Stimulated activated CD4-positive, alpha-beta T cell treated with anti-CD3 and anti-CD28 coated beads, Interleukin-2, amount 100 ng/mL, for 48 hours (primary cell): ENCODE measurements at places on chromosomes 7 and 10.

- DNase-seq = no peak
Observed at GRCh38 chr10:34151481-34151880, 663.6 kb downstream of the PARD3 start.

- no peak for DNase-seq
Observed at GRCh38 chr7:80139236-80139635, 4.6 kb downstream of the GNAI1 start.

DNA sequence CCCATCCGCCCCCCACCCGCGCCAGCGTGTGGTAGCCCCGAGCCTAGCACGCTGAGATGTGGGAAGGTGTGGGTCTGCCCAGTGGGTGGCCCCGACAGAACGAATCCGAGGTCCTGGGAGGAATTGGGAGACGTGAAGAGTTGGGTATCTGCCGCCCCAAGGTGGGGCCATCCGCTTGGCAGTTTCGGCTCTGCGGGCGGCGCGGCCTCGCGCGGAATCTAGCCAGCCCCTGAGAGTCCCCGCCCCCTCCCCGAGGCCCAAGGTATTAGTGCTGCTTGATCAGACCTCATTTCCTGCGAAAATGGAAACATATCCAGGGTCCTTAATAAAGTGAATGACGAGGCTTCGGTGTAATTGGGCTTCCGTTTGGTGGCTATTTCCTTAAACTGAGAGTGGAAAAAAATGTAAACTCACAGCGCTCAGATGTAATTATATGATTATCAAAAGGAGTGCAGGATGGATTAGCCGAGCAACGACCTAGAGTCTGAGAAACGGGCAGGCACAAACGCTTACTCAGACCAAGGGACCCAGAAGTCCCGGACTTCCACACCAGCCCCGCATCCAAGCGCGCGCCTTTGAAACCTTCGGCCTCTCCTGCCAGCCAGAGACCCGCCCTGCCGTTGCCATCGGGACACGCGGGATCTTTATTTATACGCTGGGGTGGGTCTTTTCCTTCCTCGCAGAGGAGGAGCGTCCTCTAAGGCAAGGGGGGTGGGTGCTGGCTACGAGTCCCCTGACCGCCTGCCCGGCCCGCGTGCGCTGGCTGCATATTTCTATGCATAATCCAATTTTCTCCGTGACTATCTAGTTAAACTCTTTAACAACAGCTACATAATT is 12.8 kb downstream of the LBX1 start:
- no peak for DNase-seq

GRCh38 chr7:120053390-120053961 is 219.5 kb upstream of the KCND2 start:
- DNase-seq = no peak

GRCh38 chr7:140501966-140502365 is 22.7 kb upstream of the MKRN1 start:
- no peak for DNase-seq

DNA sequence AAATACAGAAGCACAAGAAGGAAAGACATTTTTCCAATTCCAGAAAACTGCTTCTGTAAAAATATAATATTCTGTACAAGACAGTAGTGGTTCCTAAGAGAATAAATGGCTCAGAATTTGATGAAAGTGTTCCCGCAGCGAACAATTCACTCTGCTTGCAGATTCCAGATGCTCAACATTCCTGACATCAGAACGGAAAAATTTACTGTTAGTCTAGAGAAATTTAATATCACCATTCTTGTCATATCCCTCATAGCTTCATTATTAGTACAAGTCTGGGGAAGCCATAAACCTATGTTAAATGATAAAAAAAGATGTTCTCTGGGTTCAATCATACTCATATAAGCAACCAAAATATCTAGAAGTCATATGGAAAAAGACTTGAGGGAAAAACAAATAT is 83.6 kb downstream of the MPP7 start:
- DNase-seq = no peak

DNA sequence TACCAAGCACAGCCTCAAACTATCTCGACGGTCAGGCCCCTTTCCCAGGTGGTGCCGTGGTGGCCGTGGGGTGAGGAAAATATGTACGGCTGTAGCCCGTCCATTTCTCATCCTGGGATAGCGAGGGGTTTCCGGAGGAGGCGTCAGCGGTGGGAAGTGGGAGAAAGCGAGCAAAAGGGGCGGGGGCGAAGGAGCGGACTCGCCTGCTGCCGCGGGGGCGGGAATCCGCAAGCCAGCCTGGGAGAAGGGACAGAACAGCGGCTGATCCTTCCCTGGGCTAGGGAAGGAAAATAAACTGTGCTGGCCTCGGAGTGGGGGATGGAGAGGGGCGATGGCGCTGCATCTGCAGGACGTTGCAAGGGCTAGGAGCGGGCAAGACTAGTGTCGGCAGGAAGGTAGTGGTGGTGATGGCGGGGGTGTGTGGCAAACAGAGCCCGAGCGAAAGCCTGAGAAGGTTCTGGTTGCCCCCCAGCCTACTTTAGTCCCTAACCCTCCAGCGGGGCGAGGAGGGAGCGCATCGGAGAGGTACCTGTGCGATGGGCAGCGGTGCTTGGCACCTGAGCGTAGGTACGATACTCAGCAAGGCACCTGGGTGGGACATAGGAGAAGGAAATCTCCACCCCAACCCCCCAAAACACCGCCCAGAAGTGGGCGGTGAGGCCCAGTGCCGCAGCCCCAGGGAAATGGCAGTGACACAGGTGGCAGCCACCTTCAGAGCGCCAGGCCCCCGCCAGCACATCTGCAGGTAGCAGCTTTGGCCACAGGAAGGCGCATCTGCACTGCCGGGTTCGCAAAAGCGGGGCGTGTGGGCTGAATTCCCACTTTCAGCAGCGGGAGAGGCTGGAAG is 49.9 kb upstream of the STEAP1B start:
- DNase-seq = peak; percentile 26

GRCh38 chr7:45663167-45663921 is 89.2 kb downstream of the ADCY1 start:
- peak; percentile 4 for DNase-seq

DNA sequence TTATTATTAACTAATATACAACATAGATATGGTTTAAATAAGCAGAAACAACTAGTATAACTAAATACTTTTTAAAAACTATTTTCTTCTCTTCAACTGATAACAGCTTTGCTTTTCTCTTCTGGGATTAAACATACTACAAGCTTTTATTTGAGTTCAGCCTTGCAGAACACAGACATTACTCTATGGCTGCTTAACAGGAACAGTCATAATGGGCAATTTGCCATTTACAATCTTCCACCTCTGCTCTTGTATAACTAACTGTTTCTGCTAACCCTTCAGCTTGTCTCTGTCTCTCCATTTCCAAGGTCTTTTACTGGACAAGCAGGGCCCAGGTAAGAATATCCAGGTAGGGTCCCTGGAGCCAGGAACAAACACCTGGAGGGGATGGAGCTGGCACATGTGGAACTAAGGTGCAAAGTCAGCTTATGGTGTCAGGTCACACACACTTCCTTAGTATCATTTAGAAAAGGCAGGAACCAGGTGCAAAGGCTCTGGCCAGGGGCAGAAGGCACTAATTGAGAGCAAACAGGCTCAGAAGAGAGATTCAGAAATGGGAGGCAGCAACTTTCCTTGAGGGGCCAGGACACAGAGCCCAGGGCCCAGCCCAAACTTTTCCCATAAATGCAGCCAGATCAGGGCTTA is 93.1 kb downstream of the STRA8 start:
- DNase-seq = no peak

- DNase-seq = no peak
Observed at GRCh38 chr10:89502549-89502948, 32.8 kb downstream of the SLC16A12 start.

DNA sequence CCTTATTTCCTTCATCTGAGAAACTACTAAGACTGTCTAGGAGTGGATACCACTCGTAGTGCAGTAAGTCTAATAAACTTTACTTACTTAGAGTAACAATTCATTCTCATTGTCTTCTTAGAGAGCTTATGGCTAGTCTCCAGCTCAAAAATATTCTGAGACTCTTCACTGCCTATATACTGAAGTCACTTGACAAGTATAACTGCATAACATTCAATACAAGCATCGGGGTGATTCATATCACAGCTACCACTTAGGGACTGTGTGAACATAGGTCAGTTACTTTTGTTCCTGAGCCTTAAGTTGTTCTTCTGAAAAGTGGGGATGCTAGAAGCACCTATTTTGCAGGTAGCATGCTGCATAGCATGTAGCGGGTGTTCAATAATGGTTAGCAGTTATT is 111.0 kb downstream of the HTR7 start:
- DNase-seq = no peak

- no peak for DNase-seq
Observed at GRCh38 chr7:45983720-45984255, 62.7 kb upstream of the IGFBP3 start.

GRCh38 chr7:91759205-91759863 is 121.2 kb downstream of the MTERF1 start:
- no peak for DNase-seq

GRCh38 chr10:45255706-45256105 is 59.7 kb downstream of the OR13A1 start:
- DNase-seq = no peak

DNA sequence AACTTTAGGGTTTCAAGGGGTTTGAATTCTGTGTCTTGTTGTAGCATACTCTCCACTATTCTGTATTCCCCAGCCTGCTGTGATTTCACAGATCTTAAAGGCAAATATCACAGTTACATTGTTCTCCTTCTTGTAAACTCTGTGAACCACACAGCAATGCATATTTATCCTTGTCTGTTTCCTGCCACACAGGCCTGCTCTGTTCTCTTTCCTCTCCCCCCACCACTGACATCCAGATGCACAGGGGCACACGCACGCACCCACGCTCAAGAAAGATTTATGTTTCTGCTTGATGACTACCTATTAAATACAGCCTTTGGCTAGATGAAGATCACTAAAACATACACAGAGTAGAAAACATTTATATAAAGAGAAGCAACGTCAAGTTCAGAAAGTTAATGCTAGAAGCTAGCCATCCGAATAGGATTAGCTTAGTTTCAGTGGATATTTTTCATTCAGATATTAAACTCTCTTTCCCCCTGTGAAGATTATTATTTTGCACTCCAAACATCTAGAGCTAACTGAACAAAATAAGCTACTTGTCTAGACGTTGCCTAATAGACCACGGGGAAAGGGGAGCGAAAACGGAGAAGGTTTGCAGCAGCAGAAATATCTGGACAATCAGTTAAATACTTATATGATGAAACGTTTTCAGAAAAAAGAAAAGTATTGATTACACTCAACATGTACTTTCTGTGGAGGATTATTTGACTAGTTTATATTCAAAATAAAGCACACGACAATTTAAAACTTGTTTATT is 193.1 kb upstream of the SEMA3C start:
- no peak for DNase-seq

- no peak for DNase-seq
Observed at GRCh38 chr10:118734475-118734874, 20.3 kb downstream of the CACUL1 start.

GRCh38 chr7:23022258-23022769 is 8.4 kb upstream of the HYCC1 start:
- no peak for DNase-seq

DNA sequence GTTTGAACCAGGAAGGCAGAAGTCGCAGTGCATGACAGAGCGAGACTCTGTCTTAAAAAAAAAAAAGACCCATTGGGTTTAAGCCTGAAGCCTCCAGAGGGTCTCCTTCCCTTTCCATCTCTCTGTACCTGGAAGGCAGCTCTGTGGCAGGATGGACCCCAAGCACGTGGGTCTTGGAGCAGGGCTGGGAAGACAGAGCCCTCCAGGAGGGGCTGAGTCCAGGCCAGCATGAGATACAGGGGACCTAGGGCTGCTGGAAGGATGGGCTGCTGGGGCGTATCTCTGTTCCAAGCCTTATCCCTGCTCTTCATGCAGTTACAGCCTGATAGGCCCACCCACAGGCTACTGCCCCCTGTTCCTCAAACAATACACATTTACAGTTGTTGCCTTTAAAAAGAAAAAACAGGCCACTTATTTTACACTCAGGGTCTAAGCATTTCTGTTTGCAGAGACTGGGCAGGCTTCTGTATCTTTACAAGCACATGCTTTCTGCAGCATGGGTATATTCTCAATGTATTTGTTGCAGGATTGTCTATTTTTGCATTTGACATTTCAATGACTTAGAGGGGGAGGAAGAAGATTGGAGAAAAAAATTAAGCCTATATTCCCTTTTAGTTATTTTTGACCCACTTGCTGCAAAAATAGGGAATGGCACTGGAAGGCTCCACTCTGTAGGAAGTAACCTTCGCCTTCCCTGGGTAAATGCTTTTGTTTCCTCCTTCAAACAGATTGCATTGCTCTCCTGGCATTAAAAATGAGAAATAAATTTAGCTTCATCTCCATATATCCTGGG is 60.1 kb downstream of the FAM171A1 start:
- DNase-seq = no peak

DNA sequence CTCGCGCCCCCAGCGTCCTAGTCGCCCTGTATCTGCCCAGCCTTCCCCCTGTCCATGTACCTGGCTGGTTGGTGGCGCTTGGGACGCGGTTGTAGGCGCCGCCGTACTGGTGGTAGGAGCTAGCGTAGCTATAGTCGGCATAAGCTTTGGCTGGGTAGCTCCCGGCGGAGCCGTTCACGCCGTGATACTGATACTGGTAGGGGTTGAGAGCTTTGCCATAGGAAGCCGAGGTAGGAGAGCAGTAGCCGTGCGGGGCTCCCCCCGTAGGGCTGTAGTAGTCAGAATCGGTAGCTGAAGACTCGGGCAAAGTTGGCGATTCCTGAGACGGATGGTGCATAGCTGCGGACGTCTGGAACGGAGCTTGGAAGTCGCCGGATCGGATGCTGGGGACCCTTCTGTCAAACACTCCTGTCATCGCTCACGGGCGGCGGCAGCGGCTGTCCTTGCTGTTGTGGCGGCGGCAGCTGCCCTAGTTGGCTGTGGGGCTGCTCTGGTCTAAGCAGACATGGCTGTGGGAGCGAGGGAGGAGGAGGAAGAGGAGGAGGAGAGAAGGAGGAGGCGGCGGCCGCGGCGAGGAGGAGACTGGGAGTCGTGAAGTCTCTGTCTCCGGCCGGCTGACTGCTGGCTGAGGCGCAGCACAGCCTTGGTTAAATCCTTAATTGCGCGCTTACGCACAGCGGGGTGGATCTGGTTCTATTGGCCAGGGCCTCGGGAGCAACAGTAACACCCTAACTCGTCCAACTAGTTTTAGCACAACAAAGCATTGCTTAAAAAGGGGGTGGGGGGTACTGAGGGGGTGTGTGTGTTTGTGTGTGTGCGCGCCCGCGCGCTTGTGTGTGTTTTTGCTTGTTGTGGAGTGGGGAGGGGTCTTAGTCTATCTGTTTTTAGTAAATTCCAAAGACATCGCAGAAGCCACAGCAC is at the start of gene DLX5:
DLX5 (minus strand) TSS at position 623 of the 921 bp plus-strand sequence; CDS start at position 415, 208 bp downstream.
- DNase-seq = no peak

DNA sequence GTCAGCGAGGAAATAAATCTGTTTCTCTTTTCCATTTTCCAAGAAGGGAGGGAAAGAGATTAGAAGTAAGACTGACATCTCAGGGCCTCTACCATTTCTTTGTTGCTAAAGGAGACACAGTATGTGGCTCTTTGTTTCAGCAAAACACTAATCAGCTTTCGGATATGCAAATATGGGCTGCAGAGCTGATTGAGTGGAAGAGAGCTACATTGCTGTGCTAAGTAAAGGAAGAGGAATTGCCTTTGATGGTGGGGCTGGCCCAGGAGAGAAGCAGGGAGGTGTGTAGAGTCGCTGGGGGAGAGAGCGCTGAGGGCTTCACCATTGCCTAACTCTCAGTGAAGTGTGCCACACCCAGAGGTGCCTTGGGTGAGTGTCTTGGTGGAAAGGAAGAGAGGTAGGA is 284.8 kb downstream of the SDK1 start:
- no peak for DNase-seq

GRCh38 chr7:74535951-74536356 is 82.2 kb downstream of the GTF2IRD1 start:
- DNase-seq = no peak

GRCh38 chr7:17302575-17303142 is 4.2 kb downstream of the AHR start:
- no peak for DNase-seq

GRCh38 chr10:123757853-123758252 is 91.7 kb downstream of the GPR26 start:
- DNase-seq = no peak
